Activated T-cell treated with anti-CD3 and anti-CD28 coated beads for 24 hours (primary cell): ENCODE measurements at places on chromosomes 3 and 15.

- DNase-seq = no peak
These were observed 43.9 kb downstream of the BOC start for GRCh38 chr3:113255100-113255853.

GRCh38 chr15:63892794-63893441 lies 59.2 kb upstream of the HERC1 start:
- peak; percentile 69 for DNase-seq

DNA sequence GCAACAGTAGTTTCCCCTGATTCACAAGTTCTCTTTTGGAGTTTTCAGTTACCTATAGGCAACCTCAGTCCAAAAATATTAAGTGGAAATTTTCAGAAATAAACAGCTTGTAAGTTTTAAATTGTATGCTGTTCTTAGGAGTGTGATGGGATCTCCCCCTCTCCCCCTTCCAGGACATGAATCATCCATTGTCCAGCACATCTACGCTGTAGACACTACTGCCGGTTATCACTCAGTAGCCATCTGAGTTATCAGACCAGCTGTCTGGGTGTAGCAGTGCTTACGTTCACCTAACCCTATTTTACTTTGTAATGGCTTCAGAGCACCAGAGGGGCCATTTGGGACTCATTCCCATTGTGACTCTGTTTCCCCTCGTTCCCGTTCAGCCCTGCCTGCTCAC lies 96.7 kb upstream of the PLXNA1 start:
- DNase-seq = no peak

DNA sequence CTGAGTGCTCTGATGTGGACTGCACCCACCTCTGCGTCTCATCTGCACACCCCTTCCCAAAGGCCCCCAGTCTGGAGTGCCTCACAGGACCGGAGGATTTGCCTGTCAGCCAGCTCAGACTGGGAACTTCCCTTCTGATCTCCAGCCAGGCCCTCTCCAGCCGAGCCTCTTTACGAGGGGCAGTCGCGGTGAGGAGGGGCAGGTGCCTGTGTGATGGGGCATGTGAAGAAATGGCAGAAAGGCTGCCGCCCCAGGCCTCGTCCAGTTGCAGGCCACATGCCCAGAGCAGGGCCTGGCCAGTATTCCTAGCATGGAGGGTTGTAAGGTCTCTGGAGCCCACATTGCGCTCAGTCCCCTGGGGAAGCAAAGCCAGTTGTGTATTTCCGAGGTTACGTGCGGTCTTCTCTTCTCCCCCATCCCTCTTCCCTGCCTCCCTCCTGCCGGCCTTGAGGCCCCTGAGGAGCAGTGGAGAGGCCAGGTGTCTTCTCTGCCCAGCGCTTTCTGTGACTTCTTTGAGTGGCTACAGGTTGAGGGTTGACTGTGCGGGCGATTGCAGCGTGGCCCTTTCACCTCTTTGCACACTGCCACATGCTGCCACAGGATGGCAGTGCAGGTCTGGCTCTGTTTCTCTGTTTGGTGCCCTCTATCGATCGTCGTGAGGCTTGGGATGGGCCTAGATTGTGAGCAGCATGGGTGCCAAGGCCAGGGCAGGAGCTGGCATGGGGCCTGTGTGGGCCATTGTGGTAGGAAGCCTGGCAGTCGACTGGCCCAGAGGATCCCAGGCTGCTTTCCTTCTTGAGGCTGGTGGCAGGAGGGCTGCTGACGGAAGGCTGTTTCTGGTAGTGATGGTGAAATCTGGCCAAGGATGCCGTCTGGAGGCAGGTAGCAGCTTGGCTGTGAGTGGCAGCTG lies 5.3 kb downstream of the CLK3 start:
- DNase-seq = peak; percentile 70

- DNase-seq = no peak
These were observed 115.6 kb downstream of the SENP2 start for GRCh38 chr3:185701611-185702261.

DNA sequence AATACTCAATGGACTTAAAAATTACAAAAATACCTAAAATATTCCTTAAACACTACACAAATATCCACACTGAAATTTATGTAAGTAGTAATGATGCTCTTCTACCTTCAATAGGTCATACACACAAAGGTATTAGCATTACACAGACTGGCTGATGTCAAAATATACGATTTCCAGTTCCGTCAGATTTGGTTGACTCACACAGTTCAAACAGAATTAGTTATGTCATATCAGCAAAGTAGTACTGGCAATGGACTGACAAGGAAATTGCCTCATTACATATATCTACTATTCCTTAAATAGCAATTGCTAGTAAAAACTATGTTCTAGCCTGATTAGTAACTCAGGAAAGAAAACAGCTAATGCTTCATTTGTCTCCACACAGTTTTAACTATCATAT lies 70.8 kb downstream of the ADAM10 start:
- no peak for DNase-seq

DNA sequence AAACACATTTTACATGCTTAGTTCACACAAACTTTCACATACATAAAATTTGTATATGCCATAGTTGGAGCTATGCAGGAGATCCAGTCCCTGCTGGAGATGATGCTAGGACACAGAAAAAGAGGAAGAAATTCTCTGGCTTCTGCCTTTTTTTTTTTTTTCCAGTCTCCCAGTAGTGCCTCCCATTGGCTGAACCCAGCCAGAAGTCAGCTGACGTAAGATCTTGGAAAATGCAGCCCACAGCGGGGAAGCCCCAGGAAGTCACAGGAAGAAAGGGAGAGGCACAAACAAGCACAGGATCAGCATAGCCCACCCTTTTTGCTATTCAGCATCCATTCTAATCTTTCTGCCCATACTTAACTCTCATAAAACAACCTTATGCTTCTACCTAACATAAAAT lies 38.5 kb downstream of the SCN11A start:
- DNase-seq = no peak
